ENCODE measurements at places on chromosomes 16 and 17.

DNA sequence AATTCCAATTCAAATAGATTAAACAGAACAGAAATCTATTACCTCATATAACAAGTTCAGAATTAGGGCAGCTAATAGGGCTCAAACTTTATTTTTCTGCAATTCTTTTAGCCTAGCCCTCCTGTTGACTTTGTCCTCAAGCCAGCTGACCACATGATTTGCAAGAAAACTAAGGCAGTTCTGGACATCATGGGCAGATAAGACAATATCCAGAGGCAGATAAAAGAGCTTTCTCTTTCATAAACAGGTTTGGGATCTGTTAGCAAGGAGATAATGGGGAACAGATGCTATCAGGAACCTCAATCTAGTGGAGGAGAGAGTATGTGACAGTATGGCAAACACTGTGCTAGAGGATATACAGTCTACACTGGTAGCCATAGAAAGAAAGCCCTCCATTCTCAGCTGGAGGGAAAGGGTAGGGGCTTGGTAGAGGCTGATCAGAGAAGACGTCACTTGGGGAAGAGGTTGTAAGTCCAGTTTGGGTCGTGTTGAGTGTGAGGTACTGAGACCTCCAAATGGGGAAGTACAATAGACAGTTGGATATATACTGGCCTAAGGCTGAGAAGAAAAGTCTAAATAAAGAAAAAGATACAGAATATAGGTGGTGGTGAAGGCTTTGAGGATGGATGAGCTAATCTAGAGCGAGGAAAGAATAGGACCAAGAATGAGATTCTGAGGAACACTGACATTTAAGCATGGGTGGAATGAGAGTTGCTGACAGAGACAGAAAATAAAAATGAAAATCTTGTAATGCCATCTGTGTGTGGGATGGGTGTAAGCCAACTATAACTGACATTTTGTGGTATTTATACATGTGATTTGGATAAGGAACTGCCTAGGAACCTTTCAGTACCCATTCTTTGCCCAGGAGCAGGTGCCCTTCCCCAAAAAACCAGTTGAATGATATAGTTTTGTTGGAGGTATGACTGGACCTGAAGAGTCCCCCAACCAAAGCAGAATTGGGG lies 67.4 kb downstream of the CYB561 start:
- no peak for DNase-seq

DNA sequence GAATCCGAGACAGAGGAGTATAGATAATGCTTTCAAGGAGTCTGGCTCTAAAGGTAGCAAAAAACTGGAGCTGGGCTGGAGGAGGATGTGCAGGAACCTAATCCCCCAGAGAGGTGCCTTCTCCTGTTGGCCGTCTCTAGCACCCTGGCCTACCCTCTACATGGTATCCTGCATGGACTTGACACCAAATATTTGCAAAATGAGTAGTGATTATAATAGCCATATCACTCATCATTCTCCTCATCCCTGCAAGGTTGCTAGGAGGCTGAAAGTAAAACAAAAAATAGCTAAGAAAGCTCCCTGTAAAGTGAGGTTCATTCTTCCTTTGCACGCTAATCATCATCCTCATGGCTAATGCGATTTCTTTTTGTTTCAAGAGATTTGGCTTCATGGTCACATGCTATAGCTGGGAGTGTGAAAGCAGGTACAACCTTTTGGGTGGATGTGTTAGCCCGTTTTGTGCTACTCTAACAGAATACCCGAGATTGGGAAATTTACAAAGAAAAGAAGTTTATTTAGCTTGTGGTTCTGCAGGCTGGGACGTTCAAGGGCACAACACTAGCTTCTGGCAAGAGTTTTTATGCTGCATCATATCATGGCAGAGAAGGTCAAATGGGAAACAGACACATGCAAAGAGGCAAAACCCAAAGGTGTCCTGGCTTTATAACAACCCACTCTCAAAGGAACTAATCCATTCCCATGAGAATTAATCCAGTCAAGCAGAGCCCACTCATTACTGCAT lies 27.1 kb upstream of the CIITA start:
- DNase-seq, result no peak

DNA sequence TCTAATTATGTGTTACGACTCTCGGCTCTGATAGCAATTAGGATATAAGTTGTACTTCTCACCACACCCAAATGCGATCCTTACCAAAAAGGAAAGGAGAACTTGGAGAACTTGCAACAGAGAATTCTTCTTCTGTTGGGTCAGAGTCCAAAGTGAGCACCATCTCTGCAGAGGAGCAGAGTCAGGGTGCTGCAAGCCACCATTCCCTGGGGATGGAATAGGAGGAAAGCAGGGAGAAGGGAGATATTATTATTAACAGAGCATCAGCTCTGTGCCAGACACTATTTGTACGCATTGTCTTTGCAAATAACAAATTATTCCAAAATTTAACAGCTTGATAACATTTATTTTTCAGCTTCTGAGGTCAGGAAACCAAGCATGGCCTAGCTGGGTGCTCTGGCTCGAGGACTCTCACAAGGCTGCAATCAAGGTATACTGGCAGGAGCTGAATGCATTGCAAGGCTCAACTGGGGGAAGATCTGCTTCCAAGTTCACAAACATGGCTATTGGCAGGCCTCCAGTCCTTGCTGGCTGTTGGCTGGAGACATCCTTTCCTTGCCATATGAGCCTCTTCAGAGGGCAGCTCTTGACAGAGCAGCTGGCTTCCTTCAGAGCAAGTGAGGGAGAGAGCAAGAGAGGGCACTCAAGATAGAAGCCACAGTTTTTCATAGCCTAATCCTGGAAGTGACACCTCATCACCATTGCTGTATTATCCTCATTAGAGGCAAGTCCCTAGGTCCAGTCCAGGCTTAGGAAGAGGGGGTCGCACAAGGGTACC lies 296.2 kb upstream of the CDH5 start:
- peak; percentile 26 for DNase-seq

- no peak for DNase-seq
These were observed 42.0 kb downstream of the COTL1 start for GRCh38 chr16:84575914-84576313.

GRCh38 chr17:74233937-74234336 lies 20.6 kb downstream of the TTYH2 start:
- DNase-seq, result no peak

DNA sequence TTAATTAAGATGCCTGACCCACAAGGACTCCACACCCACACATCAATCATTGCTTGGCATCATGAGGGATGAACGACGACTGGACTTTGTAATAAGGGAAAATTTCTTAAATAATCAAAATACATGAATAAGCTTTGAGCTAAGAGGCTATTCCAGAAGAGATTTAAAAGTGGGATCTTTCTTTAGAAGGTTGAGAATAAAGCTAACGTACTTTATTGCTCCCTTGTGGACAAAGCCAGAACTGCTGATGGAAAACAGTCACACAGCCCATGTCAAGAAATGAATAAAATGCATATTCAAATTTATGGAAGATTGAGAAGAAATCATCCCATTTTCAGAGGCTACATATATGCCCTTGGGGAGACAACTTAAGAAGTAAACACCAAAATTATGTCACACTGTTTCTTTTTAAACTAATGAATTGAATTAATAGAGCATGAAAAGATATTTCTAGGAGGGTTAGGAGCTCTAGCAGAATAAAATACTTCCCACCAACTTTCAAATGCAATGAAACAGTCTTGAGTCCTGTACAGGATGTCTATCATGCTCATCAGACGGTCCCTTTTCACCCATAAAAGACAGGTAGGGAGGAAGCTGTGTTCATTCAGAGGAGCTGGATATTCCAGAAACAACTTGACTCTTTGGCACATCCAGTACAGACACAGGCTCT lies 60.2 kb upstream of the PHOSPHO1 start:
- peak; percentile 25 for DNase-seq

- peak; percentile 56 for DNase-seq
These were observed 135.2 kb downstream of the SHISA9 start for GRCh38 chr16:13036600-13036999.

DNA sequence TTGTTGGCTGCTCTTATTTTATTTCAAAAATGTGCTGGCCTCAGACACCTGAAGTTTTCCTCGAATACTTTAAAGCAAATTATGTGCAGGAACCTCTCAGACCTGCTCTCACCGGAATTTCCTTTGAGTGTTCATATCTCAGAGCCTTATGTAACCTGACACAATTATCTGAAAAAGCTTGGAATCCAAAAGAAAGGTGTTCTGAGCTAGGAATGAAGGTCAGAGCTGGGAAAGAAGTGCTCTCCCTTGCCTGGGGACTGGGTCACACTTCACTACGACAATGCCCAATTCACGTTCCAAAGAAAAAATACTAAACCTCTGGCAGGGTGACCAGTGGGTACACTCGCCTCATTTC lies 6.7 kb upstream of the HSD11B2 start:
- DNase-seq, result no peak

DNA sequence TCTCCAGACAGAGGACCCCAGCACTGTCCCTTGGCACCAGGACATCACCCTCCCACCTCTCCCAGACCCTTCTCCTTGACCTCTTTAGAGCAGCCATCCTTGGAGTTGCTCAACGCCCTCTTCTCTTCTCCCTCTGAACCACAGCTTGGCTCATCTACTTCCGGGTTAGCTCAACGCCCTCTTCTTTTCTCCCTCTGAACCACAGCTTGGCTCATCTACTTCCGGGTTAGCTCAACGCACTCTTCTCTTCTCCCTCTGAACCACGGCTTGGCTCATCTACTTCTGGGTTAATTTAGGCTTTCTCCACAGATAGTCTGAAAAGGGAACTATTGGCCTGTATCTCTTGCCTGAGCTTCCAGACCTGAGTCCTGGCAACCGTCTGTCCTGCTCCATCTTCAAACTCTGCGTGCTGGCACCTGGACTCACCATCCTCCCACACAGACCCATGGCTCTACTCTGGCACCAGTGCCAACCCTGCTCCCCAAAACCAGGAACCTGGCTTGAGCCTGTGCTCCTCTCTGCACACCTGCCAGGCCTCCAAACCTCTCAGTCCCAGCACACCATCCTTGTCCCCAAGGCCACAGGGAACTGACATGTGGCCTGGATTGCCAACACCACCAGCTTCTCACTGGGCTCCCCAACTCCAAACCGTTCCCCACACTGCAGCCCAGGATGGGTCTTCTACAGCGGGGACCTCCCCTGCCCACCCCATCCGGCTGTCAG lies 25.3 kb upstream of the FAAP100 start:
- no peak for DNase-seq

GRCh38 chr17:7988750-7989178 lies 13.7 kb upstream of the GUCY2D start:
- DNase-seq, result peak; percentile 90

DNA sequence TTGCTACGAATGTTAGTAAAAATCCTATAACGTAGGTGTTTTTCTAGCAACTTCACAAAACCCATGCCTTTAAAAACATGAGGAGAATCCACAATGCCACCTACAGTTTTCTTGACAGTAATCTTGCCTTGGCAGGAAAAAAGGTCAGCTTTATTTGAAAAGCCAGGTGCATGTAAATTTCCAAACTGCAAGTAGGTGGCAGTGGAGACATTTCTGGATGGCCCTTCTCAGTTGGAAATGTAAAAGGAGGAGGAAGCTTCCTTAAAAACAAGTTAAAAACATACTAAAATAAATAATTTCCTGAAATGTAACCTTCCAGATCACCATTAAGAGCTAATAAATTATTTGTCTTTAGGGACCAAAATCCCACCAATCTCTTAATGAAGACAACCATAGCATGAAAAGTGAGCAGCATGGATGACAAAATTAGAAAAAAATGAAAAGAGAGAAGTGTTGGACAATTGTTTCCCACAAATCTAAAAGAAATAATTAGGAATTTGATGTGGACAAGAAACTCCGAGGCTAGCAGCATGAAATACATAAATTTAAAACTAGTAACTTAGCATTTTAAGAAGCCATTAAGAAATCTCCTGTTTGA lies 152.2 kb downstream of the SNX11 start:
- DNase-seq, result peak; percentile 59

Measured in small intestine (tissue), 16 donors.